Fibroblast of skin of left quadriceps (primary cell): ENCODE measurements at places on chromosomes 11 and 22.

GRCh38 chr22:32660292-32660691 lies 141.2 kb upstream of the TIMP3 start:
- peak; percentile 34 for DNase-seq

- no peak for DNase-seq
These were observed 41.2 kb downstream of the PDE2A start for GRCh38 chr11:72633068-72633467.

DNA sequence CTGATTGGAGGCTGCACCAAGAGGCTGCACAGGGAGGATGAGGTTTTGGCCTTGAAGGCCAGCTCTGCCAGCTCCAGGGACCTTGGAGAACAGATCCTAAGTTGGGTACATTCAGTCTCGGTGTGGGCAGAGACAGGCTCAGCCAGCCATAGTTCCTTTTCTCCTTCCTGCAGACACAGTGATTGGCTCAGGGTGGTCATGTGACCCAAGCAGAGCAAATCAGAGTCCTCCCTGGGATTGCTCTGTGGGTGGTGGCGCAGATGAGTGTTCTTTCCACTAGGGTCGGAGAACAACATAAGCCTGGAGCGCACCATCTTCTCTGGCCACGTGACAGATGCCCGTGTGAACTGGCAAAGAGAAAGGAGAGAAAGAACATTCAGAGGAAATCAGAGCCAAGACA lies 47.1 kb upstream of the CCND1 start:
- no peak for DNase-seq

GRCh38 chr11:68044898-68045351 lies 6.1 kb downstream of the TCIRG1 start:
- DNase-seq: no peak

DNA sequence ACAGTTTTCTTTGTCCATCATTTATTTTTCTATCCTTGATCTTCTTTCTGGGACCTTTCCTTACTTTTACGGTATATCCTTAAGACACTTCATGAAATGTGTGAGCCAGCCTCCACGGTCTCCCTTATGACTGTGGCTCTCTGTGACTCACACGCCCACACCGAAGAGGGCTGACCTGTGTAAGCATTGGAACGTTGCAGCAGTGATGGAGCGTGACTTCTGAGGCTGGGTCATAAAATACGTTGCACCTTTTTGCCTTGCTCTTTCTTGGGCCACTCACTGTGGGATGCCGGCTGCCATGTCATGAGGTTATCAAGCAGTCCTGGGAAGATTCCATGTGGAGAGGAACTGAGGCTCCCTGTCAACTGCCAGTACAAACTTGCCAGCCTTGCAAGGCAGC lies 96.3 kb upstream of the RAB1B start:
- no peak for DNase-seq

- no peak for DNase-seq
These were observed 492 bp downstream of the JHY start for GRCh38 chr11:122882857-122883645.

DNA sequence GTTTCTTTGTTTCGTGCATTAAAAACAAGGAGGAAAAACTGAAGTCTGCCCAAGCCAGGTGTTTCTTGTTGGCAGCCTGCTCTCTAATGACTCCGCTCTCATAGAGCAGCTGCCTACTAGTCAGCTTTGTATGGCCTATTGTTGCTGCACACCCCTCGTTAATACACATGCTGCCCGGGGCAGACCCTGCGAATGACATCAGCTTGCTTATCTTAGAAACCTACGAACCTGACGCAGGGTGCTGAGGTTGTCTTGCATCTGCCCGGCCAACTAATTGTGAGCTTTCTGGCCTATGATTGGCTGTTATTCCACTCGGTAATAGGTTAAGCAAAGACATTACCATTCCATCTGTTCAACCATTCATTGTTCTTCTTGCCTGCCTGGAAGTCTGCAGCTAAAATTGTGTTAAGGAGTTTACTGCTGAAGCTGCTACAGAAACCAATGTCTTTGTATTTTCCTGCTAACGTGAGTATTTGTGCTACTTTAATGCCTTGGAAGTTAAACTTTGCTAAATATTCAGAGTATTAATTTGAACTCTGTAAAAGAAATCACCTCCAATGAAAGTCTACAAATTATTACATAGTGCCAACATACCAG lies 37.5 kb downstream of the ZC3H12C start:
- DNase-seq: no peak

DNA sequence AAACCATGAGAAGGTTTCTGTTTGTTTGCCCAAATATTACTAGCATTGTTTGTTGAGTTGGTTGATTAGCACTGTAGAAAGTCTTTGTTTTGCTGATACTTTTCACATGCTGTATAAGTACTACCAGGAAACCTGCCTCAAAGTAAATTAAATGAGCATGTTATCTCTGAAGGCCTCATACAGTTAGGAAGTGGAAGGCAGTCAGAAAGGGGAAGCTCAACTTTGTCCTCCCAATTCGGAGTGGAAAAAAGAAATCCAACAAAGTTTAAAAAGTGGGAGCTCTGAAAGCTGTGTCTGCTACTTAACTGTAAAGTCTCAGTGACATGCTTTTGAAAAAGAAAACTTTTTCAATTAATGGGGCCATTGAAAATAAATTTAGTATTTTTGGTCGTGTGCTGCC lies 188.3 kb upstream of the BLID start:
- DNase-seq: no peak

- DNase-seq: no peak
These were observed 3.2 kb downstream of the JOSD1 start for GRCh38 chr22:38697425-38698089.

DNA sequence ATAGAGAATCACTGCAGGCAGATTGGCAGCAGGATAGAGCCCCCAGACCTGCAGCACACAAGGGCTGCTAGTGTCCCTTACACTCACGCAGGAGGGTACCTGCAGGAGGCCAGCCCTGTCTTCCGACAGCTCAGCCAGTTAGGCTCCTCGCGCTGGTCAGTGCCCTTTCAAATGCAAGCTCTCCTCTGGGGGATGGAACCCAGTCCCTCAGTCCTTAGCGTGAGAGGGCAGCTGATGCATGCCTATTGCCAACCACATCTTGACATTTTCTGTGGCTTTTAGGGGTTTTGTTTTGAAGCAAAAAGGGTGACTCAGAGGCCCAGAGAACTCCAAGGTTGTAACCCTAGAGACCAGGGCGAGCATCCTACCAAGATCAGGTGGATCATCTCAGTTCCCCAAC lies 40.0 kb downstream of the WNT11 start:
- DNase-seq: no peak

GRCh38 chr11:59416613-59417012 lies 9.6 kb downstream of the OR5A2 start:
- DNase-seq: no peak

- DNase-seq: no peak
These were observed 652.1 kb downstream of the NELL1 start for GRCh38 chr11:21321530-21321929.

DNA sequence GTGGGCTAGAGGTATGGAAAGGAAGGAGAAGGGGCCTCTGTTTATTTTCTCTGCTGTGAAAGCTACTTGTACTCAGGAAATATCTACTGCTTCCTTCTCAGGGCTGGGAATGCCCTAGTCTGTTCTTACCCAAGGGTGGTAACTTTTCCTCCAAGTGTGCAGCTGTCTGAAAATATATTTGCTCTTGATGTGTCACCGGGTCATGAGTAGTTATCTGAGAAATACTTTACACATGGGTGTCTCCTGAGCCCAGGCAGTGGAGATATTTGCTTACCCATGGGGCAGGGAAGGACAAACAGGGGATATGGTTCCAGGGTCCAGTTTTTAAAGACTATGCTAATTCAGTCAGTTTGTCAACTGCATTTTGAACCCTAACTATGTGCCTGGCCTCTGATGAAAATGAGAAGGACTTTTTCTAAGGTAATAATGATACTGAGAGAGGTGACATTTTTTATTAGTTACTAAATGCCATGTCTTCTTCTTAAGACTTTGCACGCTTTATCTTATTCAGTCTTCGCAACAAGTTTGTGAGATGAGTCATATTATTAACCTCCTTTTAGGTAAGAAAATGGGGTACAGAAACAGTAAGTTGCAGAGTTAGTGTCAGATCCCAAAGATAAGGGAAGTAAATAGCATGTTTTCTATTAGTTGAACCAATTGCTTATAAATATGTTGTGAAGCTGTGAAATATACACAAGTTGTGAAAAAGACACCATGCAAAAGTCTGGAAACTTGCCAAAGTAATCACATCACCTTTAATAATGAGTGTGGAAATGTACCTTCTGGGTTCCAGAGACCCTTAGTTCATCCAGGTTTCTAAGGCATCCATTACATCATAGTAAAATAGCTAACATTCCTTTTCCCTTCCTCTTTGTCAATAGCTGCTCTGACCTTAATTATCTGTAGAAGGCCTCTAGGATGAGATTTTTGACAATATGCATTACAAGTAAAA lies 22.9 kb downstream of the SYTL2 start:
- no peak for DNase-seq

GRCh38 chr11:33490842-33491370 lies 209.7 kb downstream of the C11orf91 start:
- DNase-seq: no peak
